ENCODE measurements at places on chromosomes 3 and 15.

GRCh38 chr3:118406562-118406961 lies 628.1 kb downstream of the IGSF11 start:
- DNase-seq, result no peak

GRCh38 chr3:170992854-170993253 lies 33.7 kb downstream of the SLC2A2 start:
- peak; percentile 31 for DNase-seq

- no peak for DNase-seq
Measured at GRCh38 chr3:35727179-35727578, 87.9 kb downstream of the ARPP21 start.

DNA sequence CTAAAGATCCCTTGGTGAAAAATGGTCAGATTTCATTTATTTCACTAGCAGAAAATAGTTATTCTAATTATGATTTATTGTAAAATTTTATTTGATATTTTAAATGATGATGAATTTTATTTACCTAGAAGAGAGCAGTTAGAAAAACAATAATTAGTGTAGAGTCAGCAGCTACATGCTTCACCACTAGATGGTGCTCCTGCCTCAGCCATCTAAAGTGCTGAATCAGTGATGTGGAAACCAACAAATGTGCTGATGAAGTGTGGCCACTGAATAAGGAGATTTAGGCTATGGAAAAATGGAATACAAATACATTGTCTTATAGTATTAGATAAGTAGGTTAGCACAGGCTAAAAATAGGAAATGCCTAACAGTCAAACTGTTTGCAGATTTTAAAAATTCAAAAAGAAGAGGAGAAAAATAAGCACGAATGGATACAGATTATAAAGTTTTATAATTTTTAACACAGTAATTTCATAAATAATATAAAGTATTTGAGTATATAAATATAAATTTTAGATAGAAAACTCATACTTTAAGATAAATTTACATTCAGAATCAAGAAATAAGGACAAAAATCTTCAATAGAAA lies 109.8 kb downstream of the PPP2R3A start:
- DNase-seq, result peak; percentile 75

GRCh38 chr15:78325092-78325843 lies 14.9 kb upstream of the CRABP1 start:
- peak; percentile 58 for DNase-seq

DNA sequence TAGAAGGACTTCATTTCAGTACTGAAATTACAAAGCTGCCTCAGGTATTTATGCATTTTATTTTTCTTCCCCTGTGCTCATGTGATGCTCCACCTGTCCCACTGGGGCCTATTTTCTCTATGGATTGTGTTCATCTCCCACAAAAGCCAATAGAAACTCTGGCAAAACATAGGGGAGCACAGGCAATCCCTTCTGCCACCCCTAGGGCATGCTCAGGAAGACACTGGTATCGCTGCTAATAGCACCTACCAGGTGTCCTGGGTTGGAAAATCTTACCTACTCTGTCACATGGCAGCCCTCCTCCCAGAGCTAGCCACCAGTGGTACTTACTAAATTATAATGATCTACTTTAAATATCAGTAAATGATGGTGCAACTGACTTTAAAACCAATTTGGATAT lies 427.4 kb downstream of the FGF12 start:
- DNase-seq, result no peak

DNA sequence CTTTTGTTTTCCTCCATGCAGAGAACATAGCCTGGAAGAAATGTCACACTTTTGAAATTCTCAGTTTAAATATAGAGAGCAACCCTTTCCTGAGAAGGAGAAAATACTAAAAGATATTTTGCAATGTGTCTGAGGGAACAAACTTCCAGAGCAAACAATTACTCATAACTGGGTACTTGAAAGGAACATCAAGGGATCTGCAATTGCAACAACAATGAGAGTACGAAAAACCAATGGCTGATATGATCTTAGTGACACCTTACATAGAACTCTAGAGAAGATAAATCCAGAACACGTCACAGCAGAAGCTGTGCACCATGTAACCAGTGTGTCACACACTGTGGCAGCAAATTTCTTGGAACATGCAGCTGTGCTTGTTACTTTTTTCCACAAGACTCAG lies 14.6 kb upstream of the ARPP21 start:
- no peak for DNase-seq

DNA sequence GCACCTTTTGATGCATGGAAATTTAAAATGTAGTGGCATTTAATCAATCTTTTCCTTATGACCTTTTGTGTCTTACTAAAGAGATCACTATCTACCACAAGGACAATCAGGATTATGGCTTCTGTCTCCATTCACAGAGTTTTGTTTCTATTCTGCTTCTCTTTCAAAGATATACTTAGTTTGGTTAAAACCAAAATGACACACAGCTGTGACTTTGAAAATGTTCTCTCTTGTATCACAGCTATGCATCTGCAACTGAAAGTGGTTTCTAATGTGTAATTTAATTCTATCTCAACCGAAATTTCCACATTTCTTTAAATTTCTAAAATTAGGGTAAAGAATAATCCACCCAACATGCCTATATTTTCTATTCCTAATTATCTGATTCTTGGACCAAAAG lies 27.7 kb downstream of the HLTF start:
- no peak for DNase-seq

- peak; percentile 63 for DNase-seq
Measured at GRCh38 chr3:52428151-52429005, 16.5 kb downstream of the SEMA3G start.

GRCh38 chr3:194194051-194194756 lies 58.3 kb downstream of the HES1 start:
- no peak for DNase-seq

DNA sequence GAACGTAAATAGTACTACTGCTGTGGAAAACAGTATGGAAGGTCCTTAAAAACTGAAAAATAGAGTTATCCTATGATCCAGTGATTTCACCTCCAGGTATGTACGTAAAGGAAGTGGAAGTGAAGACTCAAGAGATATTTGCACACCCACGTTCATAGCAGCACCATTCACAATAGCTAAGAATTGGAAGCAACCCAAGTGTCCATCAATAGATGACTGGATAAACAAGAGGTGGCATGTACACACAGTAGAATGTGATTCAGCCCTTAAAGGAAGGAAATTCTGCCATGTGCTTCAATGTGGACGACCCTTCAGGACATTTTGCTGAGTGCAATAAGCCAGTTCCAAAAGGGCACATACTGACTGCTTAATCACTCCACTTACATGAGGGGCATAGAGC lies 188.3 kb downstream of the APBA2 start:
- no peak for DNase-seq

GRCh38 chr15:78247911-78248310 lies 13.5 kb upstream of the ACSBG1 start:
- DNase-seq, result no peak

DNA sequence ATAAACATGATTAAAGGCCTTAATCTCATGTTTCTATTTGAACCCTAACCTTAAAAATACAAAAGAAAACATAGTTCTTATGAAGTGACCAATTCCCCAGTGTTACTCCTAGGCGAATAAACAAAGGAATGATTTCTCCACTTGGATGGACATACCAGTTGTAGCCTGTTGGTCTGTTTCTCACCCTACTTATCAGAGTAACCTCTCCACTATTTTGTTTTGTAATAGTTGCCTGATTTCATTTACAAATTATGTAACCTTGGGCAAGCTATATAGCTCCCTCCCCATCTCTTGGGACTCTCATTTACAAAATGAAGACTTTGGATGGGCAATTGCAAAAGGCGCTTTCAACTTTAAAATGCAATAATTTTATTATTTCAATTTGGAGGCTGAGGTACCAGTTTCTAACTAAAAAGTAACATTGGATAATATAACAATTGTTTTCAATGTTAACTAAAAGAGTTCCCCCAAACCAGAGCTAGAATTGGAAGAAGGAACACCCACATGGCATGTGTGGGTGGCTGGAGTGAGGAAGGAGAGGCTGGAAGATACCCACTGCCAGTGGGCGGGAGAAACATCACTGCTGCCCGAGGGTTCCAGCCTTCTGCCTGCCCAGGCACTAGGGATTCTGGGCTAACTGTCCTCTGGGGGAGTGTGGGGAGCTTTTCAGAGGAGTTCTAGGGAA lies 74.2 kb downstream of the RFTN1 start:
- peak; percentile 22 for DNase-seq

- no peak for DNase-seq
Measured at GRCh38 chr3:39146083-39146501, 7.3 kb downstream of the CSRNP1 start.
